ENCODE measurements at places on chromosomes 16 and 17.

GRCh38 chr16:31033709-31034492, 543 bp downstream of the STX4 start:
- DNase-seq = peak; percentile 95

GRCh38 chr17:76119409-76120371, 16.1 kb upstream of the EXOC7 start:
- DNase-seq = no peak

- DNase-seq = no peak
Observed at GRCh38 chr17:17814162-17815061, 22.4 kb downstream of the SREBF1 start.

DNA sequence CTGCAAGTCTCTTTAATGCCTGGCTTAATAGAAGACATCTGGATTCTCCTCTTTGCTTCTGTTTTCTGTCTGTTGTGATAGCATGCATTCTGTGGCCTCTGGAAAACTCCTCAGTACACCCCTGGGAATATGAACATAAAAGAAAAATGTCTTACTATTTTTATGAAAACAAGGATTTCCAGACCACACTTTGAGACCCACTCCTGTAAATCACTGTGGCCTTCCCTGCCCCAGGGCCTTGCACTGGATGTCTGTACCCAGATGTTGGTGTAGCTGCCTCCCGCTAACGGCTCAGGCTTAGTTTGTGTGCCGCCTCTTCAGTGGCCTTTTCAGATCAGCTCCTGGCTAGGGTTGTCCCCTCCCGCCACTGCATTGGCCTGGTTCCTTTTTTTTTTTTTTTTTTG, 126.6 kb downstream of the SOCS1 start:
- DNase-seq = no peak

DNA sequence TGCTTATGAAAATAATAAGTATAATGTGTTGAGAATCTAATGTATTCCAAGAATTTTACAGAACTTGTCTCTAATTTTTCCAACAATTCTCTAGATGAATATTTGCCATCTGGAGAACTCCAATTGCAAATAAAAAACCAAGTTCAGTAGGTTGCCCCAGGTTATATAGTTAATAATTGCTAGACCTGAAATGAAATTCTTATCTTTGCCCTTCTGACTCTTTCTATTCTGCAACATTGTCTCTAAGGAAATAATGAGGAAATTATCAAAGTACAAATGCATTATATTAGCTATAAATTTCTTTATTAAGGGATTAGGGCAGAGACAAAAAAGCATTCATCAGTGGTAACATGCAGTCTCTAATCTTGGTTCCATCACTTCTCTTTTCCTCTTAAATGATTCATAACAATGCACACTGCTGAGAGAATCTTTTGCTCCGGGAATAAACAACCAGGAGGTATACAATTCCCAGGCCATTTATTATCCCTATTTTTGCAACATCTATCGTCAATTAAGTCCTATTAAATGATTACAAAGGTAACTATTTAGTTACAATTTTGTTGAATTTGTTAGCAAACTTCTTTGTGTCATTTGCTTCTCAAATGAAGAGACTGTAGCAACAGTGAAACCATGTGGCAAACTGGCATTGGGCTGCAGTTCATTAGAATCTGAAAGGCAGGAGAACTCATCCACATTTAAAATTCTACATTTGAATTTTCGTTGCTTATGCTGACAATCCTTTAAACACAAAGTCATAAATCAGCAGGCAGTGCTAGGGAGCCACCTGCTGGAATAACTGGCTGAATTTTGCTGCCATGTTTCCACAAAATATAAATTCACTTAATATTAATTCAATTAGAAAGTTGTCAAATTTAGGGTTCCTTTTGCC, 349.6 kb downstream of the KIF2B start:
- no peak for DNase-seq

DNA sequence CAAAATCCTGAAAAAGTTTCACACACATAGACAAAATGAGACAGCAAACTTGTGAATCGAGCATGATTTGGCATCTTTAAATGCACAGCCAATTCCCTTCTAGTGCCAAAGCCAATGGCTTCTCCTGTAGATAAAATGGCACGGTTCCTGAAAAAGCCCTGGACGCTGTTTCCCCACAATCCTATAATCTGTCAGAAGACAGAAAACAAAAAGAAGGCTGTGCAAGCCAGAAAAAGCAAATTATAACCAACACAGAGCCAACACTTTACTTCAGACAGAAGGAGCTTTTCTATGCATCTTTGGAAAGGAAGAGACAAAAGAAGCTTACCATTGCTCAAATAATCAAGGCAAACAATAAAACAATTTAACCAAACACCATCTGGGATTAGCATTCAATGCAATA, 23.8 kb downstream of the FAM222B start:
- no peak for DNase-seq

DNA sequence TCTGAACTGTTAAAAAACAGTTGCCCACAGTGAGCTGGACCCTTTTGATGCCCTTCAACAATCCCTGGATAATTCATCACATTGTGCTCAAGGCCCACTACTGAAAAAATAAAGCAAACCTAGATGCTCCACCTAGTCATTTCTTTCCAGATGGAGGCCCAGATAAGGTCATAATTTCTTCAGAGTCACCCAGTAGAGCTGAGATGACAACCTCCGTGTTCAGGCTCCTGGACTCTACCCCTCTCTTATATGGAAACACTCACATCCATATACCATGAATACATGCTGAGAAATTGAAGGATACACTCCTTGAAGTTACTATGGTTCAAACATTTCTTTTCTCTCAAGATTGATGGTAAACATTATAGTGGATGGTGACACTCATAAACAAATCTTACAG, 2.7 kb upstream of the ABCA3 start:
- DNase-seq = no peak

DNA sequence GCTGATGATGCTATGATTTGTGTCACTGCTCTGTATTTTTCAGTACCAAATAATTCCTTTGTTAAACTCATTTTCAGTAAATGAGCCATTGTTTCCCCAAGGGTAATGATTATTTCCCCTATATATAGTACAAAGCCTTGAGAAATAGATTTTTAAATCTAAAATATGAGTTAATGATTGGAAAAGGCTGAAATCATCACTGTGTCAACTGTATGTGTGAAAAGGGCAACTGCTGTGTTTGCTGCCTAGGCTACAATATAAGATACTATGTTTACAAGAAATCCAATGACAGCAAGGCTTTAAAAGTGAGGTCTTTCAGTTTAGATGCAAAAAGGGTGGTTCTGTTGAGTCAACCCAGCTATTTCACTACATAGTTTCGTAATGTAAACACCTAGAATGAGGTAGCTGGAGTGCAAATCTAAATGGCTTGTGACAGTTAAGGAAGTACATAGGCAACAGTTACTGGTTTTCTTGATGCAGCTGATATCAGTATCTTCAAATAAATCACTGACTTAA, 15.3 kb downstream of the NLK start:
- no peak for DNase-seq
